H9 (cell line): ENCODE measurements at places on chromosomes 7 and 10. TPM values are rescaled to one million over a fixed set of nuclear protein-coding genes. Genes with fewer than 3 reads are reported as not detected.

PTPRZ1 gene
- total RNA-seq = 69.5 and 74.2 TPM in 2 replicates

DIP2C gene
- 7.6 and 7.9 TPM in 2 replicates for total RNA-seq

DNA sequence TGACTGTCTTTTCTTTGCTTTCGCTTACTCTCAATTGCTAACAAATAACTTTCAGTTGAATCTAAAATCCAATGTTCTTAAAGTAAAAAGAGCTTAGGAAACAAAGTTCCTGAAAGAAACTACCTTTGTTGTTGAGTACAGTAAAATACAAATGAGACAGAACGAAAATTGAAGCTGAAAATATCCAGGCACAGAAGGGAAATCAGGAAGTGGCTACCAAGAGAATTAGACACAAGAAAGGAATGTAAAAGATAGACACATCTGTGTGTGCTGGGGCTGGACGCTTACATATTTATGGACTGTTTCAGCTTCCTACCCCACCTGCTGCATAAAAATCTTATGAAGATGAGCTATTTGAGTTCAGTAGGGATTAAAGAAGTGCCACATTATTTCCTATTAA is 161.7 kb upstream of the PLXDC2 start:
- H3K27me3 ChIP-seq = no peaks in the 10 kb centered on the region
- H3K4me3 ChIP-seq = no peak overlapping the region
- DNase-seq = no peak
- no peak overlapping the region for H3K27ac ChIP-seq
- H3K36me3 ChIP-seq = no peaks in the 10 kb centered on the region
- H3K4me1 ChIP-seq = no peaks in the 10 kb centered on the region

DNA sequence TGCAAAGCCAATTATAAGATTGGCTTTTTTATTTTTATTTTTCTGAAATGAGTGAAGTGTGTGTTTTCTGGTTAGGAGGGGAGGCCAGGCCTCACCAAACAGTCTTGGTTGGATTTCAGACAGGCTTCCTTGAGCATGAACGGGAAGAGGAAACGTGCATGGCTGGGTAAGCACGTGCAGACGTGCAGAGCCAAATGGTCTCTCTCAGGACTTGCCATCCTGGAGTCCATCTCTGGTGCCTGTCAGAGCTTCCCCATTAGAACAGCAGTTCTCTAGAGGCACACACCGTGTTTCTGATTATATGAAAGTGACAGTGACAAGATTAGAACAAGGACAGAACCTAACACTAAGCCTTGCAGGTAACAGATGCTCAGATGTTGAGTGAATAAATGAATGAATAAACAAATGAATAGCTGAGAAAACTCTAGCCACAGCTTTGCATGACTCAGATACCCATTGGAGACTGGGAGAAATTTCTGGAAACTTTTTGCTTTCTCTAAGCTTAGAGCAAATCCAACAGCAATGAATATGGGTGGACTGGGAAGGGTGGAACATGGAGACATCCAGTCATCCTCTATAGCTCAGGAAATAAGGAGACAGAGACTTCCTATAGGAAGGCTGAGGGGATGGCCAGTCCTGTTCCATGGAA is 11.8 kb upstream of the CALD1 start:
- no peak overlapping the region for H3K27ac ChIP-seq
- no peaks in the 10 kb centered on the region for H3K27me3 ChIP-seq
- no peaks in the 10 kb centered on the region for H3K36me3 ChIP-seq

TSPAN12 gene
- 6.6 and 8.7 TPM in 2 replicates for total RNA-seq

SPDYE5 gene
- not detected in 2 replicates for total RNA-seq

DNA sequence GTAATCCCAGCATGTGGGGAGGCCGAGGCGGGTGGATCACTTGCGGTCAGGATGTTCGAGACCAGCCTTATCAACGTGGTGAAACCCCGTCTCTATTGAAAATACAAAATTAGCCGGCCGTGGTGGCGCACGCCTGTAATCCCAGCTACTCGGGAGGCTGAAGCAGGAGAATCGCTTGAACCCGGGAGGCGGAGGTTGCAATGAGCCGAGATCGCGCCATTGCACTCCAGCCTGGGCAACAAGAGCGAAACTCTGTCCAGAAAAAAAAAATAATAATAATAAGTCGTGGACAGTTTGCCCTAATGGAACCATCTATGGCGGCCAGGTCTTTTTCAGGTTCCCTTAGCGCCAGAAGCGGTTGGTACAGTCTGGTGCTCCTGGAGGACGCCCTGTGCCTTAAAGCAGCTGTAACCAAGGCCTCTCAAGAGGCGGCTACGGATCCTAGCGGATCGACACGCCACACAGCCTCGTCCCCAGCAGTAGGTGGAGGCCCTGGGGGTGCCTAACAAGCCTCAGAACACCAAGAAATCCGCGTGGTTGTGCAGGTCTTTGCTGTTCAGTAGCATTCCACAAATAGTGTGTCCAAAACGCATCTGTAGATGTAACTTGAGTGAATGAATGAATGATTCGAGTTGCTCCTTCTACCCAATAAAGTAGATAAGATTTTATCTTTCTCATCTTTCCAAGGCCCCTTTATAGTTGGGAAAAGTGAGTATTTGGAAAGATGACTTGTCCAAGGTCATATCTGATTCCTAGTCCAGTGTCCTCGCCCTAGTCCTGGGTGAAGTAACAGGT is 982 bp downstream of the PGAM1 start:
- H3K4me1 ChIP-seq = no peaks in the 10 kb centered on the region
- peak overlapping the region; percentile 74 for H3K27ac ChIP-seq
- peak overlapping the region; percentile 96 for H3K4me3 ChIP-seq
- no peaks in the 10 kb centered on the region for H3K27me3 ChIP-seq

GRCh38 chr7:150471886-150472285 is 21.5 kb downstream of the GIMAP8 start:
- no peak overlapping the region for H3K4me3 ChIP-seq
- H3K4me1 ChIP-seq = no peaks in the 10 kb centered on the region
- H3K27ac ChIP-seq = no peak overlapping the region
- no peaks in the 10 kb centered on the region for H3K27me3 ChIP-seq
- no peak for DNase-seq

GRCh38 chr10:123847686-123848432 is 43.7 kb downstream of the CPXM2 start:
- H3K36me3 ChIP-seq = peaks cover 2% of the 10 kb centered on the region; the same call in 1 of the 2 replicates
- no peak for DNase-seq
- H3K27me3 ChIP-seq = no peaks in the 10 kb centered on the region
- no peak overlapping the region for H3K4me3 ChIP-seq

DNA sequence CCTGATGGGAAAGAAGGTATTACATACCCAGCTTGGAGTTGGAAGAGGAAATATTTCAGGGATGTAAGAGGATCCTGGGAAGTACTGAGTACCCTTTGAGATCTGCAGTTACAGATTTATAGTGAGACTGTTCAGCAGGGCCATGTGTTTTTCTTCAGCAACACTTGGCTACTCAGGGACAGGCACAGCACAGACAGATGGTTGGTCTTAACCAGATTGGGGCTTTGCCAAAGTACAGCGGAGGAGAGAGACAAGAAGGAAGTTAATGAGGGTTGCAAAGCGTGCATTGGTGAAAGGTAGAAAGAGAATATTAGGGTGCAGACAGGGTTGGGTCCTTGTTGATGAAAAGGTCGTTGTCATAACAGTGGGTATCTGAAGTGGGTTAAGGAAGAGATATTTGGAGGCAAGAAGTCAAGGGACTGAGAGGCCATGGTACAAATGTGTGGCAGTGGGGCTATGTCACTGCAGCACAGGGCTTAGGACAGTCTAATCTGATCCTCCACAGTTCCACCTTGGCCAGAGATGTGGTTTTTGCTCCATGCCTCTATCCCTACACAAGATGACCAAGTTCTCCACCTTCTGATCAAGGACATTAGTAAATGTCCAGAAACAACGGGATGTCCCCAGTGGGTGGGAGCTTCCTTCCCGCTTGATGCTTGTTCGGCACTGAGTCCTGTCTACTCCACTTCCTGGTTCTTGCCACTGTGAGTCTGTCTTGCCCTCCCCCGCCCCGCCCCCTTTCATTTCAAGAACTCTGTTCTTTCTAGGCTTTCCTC is 18.9 kb upstream of the DNAJC1 start:
- no peaks in the 10 kb centered on the region for H3K27me3 ChIP-seq
- H3K27ac ChIP-seq = no peak overlapping the region
- H3K4me1 ChIP-seq = no peaks in the 10 kb centered on the region
- H3K36me3 ChIP-seq = no peaks in the 10 kb centered on the region

DNA sequence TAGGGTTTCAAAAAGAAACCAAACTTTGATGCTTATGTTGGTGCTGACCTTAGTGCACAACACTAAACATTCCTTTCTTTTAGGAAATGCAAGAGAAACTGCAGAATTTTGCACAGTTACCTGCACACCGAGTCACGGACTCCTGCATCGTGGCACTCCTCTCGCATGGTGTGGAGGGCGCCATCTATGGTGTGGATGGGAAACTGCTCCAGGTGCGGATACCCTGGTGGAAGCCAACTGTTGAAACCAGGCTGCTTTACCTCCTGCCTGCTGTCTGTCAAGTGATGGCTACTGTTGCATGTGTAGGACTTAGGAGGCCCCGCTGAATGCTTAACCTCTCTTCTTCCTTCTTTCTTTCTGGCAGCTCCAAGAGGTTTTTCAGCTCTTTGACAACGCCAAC is 11.7 kb downstream of the CASP2 start:
- no peak overlapping the region for H3K27ac ChIP-seq
- peaks cover 94% of the 10 kb centered on the region for H3K36me3 ChIP-seq
- peak; percentile 57 for DNase-seq
